ENCODE measurements at places on chromosomes 6 and 20.

DNA sequence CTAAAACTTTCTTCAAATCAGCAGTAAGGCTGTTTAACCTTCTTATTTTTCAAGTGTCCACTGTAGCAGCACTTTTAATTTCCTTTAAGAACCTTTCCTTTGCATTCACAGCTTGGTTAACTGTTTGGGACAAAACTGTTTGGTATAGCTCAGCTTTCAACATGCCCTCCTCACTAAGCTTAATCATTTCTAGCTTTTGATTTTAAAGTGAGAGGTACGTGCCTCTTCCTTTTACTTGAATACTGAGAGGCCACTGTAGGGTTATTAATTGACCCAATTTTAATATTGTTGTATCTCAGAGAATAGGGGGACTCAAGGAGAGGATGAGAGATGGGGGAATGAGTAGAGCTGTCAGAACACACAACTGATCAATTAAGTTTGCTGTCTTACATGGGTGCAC is 129.5 kb upstream of the MMS22L start:
- DNase-seq: no peak

DNA sequence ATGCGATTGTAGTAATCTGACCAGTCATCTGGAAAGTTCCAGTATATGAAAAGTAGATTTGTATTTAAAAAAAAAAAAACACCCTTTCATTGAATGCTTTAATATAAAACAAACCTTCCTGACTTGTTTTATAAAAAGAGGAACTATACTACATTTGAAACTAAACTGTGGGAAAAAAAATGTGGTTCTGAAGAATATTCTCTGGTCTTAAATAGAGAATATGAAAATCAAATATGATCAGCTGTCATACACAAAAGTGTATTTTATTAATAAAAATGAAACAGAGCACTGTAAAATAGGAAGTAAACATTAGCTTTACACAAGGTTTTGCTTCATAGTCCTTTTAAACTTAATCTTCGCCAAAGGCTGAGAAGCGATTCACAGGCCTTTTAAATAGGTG is 25.3 kb upstream of the CD83 start:
- no peak for DNase-seq

GRCh38 chr20:11654766-11655165 is 262.9 kb upstream of the BTBD3 start:
- no peak for DNase-seq

DNA sequence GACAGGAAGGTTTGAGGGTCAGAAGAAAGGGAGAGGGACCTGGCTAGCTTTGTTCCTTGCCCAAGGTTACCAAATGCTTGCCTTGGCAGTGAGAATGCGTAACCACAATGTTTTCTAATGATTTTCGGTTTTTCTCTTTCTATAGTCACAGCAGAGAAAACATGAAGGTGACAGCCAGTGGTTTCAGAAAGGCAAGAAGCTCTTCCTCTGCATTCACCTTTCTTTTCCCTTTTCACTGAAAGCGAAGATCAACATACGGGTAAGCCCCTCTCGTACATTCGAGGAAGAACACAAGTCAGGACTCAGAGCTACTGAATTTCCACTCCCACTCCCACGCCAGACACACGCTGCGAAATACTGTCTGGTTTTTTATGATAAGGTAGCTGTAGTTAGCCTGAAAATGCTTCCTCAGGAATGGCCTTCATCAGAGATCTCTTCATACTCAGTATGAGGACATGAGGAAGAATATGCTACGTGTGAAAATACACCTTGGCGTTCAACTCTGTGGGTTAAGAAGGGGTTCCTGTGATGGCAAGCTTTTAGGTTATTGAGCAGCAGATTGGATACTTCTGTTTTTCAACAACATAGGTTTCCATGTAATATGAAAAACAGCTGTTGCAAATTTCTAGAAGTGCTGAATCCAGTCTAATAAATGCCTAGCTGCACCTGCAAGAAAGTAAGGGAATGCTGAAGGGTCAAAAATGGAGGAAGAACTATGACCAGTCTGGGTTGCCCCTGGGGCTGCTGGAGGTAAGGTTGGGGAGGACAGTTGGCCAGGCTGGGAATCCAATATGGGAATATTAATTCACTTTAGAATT is 7.4 kb upstream of the CD83 start:
- DNase-seq: no peak

DNA sequence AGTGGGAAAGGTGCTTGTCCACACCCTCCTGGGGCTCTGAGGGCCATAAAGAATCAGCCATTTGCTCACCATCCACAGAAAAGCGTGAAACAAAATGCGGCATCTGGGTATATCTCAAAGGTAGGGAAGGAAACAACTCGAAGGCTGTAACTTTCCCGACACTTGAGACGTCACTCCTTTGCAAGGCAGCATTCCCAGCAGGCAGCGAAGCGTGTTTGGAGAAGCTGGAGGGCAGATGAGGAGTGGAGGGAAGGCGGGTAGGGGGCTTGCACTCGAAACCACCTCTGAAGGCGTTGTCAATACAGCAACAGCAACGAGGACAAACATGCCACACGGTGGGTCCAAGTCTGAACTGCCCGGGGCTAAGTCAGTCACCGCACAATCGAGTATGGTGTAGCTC is 98.4 kb downstream of the FOXC1 start:
- no peak for DNase-seq

DNA sequence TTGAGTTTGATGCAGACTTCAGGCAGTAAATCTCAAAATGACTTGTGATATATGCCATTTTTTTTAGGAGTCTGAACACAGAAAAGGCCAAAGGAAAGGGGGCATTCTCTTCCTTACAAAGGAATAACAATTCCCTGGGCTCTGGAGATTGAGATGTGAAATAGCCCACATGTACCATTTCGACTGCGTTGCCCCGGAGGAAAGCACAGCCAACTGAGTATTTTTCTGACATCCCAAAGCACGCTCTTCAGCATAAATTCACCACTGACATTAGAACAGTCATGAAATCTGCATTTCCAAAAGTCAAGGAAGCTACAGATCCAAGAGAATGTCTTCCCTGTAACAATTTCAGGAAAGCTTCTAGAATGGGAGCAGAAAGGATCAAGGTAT is 7.8 kb downstream of the ELOVL2 start:
- DNase-seq: no peak

DNA sequence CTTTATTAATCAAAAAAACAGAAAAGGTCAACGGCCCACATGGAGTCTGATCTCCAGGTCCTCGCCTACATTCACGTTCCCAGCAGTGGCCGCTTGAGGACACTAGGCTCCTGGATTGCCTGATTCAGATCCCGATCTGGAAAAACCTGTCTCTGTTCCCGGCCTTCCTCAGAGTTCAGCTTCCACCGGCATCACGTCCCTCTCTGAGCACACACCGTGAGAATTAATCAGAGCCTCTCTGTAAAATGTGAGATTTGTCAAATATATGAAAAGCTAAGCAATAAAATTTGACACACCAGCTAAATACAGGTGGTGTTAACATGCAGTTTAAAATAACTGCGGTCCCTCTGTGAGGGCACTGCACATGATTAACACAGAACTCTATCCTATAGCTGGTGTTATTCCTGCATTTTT is 122.8 kb upstream of the COL21A1 start:
- DNase-seq: peak; percentile 70

DNA sequence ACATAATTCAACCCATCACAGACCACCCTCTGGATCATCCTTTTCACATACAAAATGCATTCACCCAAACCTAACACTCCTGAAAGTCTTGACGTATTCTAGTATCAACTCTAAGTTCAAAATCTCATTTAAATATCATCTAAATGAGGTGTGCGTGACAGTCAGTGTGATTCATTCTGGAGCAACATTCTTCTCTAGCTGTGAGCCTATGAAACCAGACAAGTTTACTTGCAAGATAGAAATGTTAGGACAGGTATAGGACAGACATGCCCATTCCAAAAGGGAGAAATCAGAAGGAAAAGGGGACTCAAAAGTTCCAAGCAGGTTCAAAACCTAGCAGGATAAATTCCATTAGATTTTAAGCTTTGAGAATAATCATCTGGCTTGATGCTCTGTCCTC is 329.7 kb downstream of the CD83 start:
- no peak for DNase-seq

GRCh38 chr6:159390381-159390780 is 221.2 kb downstream of the FNDC1 start:
- DNase-seq: no peak

DNA sequence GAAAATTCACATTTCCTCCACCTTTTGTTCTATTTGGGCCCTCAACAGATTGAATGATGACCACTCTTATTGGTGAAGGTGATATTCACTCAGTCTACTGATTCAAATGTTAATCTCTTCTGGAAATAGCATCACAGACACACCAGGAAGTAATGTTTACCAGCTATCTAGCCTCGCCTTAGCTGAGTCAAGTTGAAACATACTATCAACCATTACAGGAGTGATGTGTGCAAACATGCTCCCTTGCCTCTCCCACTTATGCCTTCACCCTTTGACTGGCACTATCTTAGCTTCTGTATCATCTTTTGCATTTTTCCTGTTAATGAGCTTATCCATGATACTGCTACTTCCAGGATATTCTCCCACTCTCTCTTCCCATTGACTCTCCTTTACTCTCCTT is 191.9 kb downstream of the CENPW start:
- no peak for DNase-seq

DNA sequence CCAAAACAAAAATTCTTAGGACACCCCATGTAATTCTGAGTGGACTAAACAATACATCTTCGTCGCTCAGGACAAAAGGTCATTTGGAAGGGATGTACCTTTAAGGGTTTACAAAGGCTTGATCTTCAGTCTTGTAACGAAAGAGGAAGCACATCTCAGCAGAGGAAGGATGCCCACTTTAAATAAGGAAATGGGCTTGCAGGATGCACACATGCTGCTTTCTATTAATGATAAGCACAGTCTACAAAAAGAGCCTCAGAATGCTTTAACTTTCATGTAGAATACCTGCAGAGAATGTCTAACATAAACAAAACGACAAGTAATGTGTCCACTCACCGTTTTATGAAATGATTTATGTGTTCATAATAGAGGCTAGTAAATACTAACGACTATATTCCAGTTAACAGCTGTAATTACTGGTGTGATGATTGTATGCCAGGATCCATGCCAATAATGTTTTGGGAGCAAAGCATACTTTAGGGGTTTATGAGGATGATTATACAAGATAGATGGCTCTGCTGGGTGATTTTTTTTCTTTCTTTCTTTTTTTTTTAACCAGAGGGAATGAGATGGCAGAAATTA is 216.9 kb downstream of the GMDS start:
- peak; percentile 75 for DNase-seq

DNA sequence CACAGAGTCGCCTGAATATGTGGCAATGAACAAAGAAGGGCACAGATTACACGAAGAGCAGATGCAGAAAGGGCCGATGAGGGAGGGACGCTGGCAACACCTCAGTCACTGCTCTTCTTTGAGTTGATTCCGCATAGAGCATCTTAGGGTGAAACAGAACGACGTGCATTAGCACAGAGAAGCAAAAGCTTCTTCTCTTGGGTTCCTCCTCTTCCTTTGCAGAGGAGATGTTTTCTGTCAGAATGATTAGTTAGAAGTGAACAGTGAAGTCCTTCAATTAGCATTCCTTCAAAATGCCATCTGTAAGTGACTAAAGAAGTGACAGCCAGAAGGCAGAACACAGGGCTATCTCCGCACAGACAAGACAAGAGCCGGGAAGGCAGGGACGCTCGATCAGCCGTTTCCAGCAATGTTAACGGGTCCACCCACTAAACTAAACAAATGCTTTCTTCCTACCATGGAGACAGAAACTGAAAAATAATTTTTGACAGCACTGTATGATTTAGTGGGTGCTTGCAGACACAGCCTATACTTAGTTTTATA is 219.8 kb upstream of the AGPAT4 start:
- no peak for DNase-seq

DNA sequence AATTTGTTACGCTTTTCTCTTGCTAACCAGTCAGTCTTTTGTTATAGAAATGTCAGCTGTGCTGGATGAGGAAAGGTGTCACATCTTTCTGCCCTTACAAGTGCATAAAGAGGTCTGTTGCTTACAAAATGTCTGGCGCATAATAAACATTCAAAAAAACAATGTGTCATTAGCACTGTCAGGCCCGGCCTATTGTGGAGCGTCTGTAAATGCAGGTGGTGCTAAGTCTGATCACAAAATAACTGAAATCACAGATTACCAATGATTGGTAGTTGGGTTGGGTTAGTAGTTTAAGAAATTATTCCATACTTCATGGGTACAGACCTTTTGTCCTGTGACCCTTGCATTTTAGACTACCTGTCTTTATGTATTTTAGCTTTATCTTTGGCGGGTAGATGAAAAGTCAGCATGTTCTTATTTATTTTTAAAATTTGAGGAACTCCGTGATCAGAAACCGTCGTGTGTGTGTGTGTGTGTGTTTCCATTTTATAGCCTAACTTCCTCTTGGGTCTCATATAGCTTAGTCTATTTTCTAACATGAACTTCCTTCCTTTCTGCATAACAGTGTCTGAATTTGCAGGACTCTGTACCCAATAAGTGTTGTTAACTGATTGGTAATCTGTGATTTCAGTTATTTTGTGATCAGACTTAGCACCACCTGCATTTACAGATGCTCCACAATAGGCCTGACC is 88.1 kb upstream of the IFNGR1 start:
- DNase-seq: no peak

DNA sequence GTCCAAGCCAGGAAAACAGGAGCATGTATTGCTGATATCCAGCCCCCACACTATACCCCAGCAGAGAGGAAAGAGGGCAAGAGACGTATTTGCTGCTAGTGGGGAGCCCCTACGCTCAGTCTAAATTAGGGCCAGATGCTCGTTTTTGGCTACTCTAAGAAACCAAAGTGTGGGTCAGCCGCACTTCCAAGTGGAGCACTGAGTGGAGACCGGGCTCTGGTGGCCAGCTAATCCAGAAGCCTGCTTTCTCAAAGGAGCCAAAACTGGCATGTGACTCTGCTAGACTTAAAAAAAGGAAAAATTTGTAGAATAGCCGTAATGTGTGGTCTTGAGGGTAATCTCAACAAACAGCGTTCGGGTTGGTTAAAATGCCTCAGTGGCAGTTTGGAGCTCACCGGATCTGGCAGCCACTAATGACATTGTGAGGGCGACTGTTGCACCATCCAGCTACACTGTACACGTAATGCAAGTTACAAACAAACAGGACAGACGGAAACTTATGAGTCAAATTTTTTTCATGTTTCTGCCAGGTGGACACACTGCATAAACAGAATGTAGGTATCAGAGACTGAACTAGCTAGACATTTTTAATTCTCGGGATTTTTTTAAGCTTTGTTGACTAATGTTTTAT is 230.9 kb downstream of the FOXC1 start:
- no peak for DNase-seq

GRCh38 chr20:50169329-50169823 is 15.9 kb upstream of the PEDS1 start:
- peak; percentile 21 for DNase-seq

All from SHP77 treated with DMSO at 0.1 percent for 48 hours (cell line).